ENCODE measurements at places on chromosomes 6 and 20.

GRCh38 chr6:134078166-134078565 is 25.7 kb upstream of the SLC2A12 start:
- no peak for DNase-seq

DNA sequence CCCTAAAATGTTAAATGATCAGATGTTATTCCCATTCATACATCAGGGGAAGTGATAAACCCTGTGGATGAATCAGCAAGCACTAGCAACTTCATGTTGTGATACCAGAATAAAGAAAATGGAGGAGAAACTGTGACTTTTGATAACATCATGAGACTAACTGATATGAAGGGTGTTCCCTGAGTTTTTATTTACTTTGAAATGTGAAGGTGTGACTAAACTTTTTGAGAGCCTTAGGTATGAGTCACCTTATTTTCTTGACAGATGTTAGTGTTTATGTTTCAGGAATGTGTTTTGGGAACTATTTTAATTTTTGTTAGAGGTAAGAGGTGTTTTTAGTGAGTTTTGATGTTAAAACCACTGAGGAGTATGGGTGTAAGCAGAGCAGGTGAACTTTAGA is 4.4 kb downstream of the PARD6B start:
- DNase-seq: no peak

DNA sequence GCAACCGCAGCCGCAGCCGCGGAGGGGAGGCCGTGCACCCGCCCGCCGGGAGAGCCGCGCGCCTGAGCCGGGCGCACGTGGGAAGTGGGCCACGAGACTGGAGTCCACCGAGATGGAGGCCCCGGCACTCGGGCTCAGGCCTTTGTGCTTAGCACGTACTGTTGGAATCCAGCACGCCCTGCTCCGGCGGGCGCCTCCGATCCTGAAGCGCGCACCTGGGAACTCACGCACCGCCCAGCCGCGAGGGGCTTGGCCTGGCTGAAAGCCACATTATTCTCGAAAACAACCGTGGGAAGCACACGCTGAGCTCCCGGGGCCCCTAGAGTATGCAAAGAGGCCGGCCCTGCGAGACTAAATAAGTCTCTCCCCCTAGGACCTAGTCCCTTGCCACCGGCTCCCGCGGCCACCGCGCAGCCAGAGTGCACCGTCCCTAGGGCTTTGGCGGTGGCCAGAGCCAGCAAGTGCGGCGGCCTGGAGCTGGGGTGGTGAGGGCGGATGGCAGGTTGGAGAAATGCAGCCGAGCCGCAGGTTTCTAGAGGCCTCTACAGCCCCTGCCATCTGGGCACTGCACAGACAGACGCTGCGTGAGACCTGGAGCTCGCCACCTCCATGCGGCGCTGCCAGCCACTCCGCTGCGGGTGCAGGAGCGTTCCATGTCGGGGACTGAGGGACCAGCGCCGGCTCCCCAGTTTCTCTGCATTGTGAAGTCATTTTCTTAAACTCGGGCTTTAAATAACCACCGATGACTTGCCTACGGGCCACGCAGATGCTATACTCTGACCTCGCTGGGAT is 42.0 kb upstream of the LY86 start:
- DNase-seq: no peak

DNA sequence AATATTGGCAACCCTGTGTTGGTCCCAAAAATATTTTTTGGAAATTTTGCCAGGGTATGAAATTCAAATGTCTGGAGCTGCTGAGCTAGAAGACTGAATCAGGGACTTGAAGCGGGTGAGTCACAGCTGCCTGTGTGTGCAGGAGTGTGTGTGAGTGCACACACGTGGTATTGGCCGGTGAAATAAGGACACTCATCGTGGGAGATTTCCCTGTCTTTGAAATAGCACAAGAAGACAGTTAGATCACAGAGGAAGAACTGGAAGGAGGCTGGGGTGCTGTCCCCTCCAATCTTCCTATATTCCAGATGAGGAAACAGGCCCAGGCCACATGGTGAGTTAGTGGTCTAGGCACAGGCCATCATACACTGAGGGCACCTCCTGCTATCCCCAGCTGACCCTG is 123.8 kb upstream of the MLN start:
- no peak for DNase-seq

DNA sequence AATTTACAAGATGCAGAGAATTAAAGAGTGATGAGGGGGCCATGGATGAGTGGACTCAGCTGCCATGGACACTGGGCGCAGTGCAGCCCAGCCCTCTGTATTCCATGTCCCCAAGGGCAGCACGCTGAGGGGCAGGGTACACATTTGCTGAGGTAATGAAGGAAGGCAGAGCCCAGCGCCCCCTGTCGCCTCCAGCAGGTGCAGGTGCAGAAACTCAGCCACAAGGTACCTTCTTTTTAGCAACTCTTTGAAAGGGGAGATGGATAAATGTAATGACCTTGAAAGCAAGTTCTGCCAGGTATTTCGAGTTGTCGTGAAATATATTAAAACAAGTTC is 7.1 kb downstream of the CD93 start:
- DNase-seq: no peak

DNA sequence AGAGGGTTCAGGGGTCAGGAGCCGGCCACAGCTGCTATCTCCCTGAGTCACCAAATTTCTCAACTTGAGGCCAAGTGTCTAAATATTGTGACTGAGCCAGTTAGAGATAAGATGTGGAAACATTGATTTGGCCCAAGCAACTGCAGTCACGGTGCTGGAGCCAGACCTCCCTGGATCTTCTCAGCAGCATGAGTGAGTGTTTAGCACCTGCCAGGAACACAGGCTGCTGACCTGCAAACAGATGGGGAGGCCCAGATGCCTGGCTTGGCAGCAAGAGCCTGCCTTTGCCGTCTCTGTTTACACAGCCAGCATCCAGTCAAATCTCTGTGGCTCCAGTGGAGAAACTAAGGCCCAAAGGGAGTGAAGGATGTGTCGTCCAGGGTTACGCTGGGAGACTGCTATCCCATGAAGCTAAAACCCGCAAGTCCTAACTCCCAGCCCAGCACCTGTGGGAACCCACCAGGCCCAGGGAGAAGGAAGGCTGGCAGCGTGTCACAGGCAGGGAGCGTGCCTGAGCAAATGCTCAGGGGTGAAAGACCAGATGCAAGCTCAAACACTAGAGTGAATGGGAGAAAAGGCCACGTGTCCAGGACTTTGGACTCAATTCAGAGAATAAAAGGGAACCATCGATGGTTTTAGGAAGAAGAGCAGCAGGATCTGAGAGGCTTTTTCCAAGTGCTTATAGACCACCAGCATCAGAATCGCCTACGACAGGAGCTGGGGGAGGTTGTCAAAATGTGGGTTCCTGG is 15.9 kb upstream of the PTGIS start:
- peak; percentile 84 for DNase-seq

DNA sequence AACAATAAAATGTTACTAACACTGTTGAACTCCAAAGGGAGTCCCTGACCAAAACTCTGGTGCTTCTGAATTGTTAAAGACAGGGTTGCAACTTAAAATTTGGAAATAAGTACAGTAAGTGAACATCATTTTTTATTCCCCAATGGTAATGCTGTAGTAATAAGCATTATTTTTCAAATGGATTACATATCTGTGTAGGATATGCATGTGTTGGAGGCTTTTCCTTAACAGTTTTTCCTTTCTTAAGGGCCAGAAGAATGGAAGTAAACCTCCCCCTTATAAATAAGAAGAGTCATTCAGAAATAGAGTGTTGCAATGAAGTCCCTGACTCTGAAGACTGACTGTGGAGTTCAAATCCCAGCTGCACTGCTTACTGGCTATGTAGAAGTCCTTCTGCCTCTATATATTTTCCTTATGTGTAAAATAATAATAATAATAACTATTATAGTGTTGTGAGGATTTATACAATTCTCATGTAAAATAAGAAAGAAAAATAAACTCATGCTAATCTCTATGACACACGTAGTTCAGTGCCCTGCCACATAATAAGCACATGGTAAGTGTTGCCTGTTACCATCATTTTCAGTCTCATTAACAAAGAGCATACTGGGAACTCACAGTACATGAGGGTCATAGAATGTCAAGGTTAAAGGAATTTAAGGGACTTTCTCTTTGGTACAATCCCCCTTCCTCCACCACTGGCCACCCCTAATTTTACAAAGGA is 129.8 kb upstream of the SMLR1 start:
- no peak for DNase-seq

DNA sequence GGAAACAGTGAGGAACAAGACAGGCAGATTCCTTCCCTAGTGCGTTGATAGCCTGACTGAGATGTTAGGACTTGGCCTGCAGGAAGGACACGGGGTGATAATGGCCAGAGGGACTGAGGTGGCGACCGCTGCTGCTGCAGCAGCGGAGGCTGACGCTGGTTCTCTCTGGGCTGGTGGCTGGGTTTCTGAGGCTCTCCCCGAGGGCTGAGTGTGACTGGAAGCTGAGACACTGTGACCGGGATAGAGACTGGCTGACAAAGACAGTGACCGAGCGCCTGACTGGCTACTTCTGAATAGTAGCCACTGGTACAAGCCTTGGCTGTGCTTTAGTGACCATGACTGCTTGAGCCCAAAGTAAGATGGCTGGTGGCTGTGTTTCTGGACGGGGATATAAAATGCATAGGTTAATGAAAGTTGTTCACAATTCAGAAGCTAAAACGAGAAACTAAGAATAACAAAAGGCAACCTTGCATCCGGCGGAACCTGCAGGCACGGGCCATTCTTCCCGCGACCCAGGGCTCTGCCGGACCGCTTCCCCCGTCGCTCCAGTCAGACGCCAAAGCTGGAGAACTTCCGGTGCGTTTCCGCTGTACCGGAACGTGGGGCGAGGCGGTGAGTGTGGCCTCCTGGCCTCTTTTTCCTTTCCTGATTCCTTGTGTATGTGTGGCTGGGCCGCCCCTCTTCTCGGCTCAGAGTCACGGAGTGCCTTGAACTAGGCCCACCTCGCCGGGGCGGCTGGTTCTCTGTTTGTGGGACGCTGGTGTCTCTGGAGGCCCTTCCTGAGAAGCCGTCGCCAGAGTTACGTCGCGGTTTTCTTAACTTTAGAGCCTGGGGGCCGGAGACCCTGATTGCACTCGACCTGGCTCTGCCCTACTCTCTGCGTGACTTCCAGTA is at the start of gene AAR2:
Gene AAR2 (plus strand): TSS at position 587 of the 894 bp plus-strand sequence. CDS start 3,391 bp downstream, outside the sequence.
- peak; percentile 72 for DNase-seq

GRCh38 chr6:115612796-115613479 is 447.8 kb downstream of the FRK start:
- no peak for DNase-seq

DNA sequence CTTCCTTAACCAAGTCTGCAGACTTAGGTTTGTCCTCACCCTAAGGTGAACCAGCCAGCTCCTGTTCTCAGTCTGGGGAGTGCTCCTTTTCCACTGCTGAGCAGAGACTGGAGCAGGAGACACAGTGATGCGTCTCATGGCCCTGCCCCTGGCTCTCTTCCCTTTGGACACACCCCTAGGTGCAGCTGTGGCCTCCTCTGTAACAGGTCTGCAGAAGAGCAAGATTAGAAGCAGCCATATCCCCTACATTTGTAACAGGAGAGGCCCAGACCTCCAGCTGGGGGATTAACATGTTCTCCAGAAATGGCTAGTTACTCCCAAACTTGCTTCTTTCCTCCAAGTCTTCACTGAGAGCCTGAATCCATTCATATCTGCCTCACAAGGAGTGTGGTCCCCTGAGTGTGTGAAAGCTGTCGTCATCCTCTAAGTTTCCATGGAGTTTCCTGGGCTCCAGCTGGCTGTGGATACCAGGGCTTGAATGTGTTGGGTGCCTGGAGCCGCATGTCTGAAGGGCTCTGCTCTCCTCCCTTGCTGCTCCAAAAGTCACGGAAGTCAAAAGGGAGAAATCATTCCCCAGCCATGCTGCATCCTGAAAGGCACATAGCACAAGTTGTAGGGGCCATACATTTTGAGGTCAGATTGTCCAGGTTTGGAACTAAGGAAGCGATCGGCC is 57.7 kb downstream of the PPP1R14C start:
- DNase-seq: no peak

- no peak for DNase-seq
Observed at GRCh38 chr6:1611572-1612298, 2.0 kb downstream of the FOXC1 start.

GRCh38 chr20:11497545-11497944 is 420.1 kb upstream of the BTBD3 start:
- no peak for DNase-seq

GRCh38 chr6:1633366-1634021 is 23.8 kb downstream of the FOXC1 start:
- DNase-seq: no peak

GRCh38 chr6:141878686-141879085 is 254.0 kb upstream of the GJE1 start:
- no peak for DNase-seq

- no peak for DNase-seq
Observed at GRCh38 chr20:42775037-42775436, 414.7 kb downstream of the PTPRT start.

DNA sequence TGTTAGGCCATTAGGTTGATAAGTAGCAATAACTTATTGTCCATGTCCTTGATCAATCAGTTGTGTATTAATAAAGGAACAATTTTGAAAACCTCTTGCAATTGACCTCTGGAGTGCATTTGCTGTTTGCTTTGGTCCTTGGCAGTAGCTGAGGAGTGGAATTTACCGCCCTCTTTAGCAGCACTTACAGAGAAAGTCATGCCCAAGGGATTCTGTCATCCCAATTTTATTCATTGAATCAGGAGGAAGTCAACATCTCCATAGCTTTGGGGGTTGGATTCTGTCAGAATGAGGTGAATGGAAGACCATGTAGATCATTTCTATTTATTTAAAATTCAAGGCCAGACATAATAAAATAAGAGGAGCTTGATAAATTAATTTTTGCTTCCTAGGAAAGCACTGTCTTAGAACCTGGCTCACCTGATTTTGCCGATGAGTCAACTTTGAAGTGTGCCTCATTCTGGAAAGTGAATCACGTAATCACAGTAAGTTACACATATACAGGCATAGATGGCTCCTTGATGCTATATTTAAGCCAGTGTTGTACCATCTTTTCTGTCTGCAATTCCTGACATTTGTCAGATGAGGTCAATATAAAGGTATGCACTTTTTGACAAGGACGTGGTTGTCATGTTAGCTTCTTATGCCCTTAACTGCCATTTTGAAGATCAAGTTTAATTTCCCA is 128.7 kb upstream of the MLIP start:
- DNase-seq: no peak

DNA sequence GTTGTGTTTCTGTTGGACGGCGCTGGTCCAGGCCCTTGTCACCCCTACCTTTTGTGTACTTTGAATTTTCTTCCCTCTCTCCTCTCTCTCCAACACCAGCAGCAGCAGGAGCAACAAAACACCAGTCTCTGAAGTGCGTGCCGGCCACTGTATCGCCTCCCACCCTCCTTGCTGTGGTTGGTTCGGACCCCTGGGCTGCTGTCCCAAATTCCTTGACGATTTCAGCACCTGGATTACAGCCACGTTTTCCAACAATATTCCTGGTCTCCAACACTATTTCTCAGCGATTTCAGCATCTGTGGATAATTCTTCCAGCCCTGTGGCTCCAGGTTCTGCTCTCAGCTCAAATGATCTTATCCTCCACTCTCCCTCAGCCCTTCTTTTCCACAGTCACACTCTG is 11.8 kb downstream of the MAS1 start:
- no peak for DNase-seq

GRCh38 chr20:53768329-53768728 is 174.7 kb upstream of the ZNF217 start:
- DNase-seq: no peak

DNA sequence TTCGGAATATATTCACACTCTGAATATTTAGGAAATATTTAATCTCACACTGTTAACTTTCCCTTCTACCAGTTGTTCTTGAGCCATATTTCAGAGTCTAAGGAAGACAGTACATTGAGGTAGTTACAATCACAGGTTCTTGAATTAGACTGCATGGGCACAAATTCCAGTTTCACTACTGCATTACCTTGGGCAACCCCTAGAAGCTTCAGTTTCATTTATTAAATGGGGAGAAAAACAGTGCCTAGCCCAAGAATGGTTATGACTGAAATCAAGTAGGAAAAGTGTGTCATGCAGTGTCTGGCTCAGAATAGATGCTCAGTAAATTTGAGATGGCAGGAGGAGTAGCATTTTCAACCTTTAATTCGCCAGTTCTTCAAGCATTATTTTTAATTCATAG is 124.5 kb upstream of the SAMD5 start:
- no peak for DNase-seq

Measured in skin of body (tissue), 3 donors.